ENCODE measurements at places on chromosomes 4 and X.

DNA sequence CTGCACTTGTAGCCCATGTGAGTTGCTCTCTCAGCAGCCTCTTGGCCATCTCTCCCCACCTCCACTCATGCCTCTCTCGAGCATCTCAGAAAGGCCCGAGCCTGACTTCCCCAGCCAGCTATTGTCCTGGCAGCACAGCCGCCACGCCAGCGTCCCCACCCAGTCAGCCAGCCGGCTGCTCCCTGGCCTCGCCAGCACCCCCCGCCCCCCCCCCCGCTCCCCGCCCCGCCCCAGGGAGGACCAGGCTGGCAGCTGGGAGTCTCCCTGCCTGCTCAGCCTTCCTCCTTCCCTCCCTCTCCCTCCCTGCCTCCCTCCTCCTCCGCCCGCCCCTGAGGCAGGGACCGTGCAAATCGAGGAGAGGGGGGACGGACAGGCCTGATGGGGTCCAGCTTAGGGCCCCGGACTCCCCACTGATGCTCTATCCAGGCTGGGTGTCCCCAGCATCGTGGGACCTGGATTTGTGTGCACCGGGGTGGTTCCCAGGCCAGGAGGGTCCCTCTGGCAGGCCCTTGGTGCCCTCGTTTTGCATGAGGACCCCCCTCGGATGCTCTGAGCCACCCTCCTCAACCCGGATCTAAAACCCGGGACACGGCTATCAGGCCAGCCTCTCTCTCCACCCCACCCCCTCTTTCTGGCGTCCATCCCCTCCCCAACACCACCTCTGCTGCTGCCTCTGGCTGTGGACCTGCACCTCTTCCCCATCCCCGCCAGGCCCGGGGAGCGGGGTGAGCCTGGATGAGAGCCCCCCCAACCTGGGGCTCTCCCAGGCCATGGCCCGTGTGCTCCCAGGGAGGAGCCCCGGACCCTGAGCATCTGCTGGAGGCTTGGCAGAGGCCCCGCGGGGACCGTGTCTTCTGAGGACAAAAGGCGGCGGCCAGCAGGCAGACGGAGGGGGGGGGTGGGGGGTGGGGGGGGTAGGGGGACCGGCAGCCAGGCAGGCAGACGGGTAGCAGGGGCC, at the start of gene GPR173:
Gene GPR173 (plus strand): TSS at position 621 of the 958 bp plus-strand sequence. CDS start 27,833 bp downstream, outside the sequence.
- DNase-seq, result peak; percentile 76

DNA sequence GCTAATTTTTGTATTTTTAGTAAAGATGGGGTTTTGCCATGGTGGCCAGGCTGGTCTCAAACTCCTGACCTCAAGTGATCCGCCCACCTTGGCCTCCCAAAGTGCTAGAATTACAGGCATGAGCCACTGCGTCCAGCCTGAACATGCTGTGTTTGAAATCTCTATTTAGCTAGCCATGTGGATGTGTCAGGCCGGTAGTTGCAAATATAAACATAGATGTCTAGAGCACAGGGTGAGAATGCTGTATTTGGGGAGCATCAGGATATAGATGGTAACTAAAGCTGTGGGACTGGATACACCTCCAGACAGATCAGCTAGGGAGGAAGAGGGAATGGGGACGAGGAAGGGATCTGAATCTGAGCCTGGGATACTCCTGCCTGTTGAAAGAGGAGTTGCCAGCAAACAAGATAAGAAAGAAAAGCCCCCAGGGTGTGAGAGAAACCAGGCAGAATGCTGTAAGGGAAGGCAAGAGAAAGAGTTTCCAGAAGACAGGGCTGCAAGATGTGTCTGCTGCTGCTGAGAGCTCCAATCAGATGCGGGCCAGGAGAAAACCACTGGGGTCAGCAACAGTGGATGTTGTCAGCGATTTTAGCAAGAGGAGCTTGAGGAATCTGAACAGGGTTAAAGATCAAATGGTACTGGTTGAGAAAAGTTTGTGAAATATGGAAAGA, 177.4 kb downstream of the PALLD start:
- DNase-seq, result no peak

DNA sequence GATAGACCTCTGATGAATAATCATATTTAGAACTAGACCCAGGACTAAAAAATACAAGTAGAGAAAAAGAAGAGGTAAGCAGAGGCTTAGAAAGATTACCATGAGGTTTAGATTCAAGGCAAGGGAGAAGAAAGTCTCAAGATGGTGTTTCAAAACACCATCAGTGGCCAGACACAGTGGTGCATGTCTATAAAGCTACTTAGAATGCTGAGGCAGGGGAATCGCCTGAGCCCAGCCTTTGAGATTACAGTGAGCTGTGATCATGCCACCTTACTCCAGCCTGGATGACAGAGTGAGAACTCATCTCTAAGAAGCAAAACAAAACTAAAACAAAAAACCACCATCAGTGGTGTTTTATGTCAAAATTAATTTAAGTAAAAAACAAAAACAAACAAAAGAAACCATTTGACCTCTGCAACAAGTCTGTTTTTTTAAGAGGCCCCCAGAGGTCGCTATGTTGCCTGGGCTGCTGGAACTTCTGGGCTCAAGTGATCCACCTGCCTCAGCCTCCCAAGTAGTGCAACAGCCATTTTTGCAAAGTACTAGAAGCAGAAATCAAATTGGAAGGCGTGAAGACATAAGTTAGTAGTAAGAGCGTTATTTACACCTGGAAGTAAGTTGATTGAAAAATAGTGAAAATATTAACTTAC, 784.3 kb downstream of the ADGRL3 start:
- DNase-seq, result no peak

- no peak for DNase-seq
Observed at GRCh38 chrX:21972721-21973120, 32.2 kb downstream of the SMS start.

DNA sequence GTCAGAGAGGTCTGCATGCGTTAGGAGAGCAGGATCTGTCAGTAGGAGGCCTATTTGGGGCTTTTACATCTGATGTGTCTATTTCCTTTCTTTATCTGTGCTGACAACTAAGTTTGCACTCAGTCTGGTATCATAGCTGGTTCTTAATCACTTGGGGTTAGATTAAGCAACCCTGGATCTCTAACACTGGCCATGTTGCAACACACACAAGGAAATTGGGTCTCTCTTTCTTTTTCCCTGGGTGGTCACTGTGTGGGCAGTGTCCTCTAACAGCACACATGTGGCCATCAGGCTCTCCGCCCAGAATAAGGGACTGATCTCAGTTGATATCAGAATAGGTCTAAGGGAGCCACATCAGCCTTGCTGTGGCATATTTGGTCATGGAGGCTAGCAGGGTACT, 38.9 kb downstream of the IGFBP7 start:
- DNase-seq, result no peak

GRCh38 chrX:42442745-42443144, 335.2 kb downstream of the PPP1R2C start:
- DNase-seq, result no peak

GRCh38 chr4:76943129-76943620, 6.4 kb upstream of the SEPTIN11 start:
- DNase-seq, result no peak
